ENCODE measurements at places on chromosomes 6 and 20.
A peak's percentile ranks its signal among the peaks of the same experiment; 100 is the strongest.

DNA sequence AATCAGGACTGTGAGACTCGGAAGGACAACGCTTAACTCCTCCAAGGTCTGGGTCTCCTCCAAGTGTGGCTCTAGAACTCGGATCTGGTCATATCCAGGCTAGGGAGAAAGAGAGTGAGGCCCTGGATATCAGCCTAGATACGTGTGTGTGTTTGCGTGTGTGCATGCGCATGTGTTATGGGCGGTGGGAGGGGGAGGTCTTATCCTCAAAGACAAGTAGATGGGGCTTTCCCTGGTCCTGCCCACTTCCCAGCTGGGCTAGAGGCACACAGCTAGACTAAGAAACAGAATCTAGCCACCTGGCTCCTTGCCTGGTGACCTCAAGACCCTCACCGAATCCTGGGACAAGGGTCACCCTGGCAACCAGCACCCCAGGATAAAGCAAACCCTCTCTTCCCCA is 13.2 kb downstream of the CPNE5 start:
- ATAC-seq, result peak; percentile 62

DNA sequence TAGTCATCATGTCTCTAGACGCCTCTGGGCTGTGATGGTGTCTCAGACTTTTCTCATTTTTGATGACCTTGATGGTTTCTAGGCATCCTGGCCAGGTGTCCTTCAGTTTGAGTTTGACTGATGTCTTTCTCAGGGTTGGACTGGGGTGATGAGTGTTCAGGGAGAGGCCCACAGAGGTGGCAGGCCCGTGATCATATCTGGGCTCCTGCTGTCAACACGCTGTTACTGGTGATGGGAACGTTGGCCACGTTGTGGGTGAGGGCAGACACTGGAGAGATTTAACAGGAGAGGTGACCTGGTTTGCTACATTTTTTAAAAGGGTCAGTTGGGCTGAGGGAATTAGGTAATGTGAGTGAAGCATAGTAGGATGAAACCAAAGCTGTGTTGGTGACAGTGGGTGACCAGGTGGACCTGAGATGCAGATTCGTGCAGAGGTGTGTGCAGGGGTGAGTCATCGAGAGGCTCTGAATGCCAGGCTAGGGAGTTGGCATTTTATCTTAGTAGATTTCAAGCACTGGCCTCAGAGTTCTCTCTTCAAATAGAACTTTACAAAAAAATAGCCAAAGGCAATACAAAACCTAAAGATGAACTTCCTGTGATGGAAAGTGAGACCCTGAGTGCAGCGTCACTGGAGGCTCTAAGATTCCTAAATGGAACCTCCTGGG is 174.1 kb downstream of the CDH26 start:
- ATAC-seq, result no peak

GRCh38 chr20:19701429-19701828 is 56.6 kb upstream of the RIN2 start:
- no peak for ATAC-seq

- ATAC-seq, result peak; percentile 28
Measured at GRCh38 chr6:44122801-44123200, 4.5 kb downstream of the MRPL14 start.

DNA sequence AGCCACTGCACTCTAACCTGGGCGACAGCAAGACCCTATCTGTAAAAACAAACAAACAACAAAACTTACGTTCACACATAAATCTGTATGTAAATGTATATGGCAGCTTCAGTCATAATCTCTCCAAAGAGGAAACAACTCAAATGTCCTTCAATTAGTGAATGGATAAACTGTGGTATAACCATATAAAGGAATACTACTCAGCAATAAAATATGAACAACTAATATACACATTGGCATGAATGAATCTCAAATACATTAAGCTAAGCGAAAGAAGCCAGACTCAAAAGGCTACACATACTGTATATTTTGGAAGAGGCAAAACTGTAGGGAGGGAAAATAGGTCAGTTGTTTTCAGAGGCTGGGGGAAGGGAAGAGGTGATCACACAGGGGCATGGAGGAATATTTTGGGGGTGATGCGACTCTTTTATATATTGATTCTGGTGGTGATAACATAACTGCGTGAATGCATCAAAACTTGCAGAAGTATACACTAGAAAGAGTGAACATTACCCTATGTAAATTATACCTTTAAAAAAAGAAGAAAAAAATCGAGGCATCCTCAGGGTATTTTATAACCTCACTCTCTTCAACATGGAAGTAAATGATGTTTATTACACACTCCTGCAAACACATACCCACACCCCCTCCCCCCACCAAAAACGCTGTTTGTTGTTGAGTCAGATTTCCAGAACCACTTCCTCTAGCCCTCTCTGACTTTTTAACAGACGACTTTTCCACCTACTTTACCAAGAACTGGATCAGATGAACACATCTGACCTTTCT is 115.2 kb upstream of the RNF24 start:
- no peak for ATAC-seq

DNA sequence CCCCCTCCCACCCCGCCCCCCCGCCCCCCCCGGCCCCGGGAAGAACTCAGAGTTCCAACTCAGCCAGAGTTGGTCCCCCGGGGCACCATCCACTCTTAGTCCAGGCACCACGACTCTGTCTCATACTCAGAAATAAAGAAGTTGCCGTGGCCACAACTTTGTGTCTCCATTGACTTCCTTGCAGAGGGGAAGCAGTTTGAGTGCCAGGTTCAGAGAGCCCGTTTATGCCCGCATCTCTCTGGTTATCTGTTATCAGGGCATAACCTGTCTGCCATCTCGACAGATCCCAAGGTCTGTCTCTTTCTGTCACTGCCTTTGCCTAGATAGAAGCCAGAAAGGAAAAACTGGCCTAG is 605 bp downstream of the CDC5L start:
- no peak for ATAC-seq

DNA sequence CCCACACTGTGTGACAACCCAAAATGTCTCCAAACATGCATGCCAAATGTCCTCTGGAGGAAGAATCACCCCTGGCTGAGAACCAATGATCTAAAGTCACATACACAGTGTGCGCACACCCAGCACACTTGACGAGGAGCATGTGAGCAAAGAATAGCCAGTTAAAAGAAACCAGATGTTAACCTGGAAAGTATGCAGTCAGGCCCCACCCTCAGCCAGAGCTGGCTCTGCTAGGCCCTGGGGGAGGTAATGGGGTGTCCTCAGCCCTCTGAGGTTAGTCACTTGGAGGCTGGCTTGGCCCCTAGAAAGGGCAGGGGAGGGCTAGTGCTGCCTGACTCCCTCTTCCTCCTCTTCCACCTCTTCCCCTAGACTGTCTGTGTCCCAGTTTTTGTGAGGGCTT is 15.2 kb upstream of the GUCA1A start:
- ATAC-seq, result no peak
